NCI-H2029 (cell line): ENCODE measurements at places on chromosomes 13 and 19.

DNA sequence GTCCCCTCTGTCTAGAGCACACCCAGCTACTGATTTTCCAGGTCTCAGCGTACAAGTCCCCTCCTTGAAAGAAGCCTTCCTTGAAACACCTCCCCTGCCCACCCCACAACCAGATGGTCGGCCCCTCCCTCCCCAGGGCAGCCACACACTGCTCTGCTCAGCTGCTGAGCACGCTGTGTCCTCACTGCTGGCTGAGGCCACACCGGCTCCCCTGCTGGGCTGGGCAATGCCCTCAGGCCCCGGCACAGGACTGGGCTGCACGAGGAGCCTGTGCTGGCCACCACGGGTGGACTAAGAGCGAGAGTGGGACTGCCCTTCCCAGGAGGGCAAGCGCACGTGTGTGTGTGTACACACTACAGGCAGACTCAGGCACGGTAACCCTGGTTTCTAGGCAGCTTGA, 11.8 kb upstream of the RSPH6A start:
- no peak for DNase-seq

DNA sequence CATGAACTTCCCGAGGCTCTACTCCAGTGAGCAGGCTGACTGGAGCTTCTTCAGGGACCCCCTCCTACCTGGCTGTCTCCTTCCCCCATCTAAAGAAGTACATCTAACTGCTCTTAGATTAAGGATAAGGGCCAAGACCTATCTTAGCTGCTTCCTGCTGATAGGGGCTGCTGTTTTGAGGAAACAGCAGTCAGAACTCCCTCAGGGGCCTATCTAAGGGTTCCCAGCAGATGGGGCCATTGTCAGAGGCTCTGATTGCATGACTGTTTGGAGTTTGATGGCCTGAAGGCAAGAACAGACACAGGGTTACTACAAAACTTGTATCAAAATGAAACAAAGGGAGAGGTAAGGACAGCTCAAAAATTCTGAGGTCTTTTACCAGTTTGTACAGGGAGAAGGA, 2636.9 kb upstream of the PCDH20 start:
- DNase-seq, result no peak

- DNase-seq, result peak; percentile 52
Observed at GRCh38 chr19:47013041-47013517, 6.6 kb upstream of the NPAS1 start.

DNA sequence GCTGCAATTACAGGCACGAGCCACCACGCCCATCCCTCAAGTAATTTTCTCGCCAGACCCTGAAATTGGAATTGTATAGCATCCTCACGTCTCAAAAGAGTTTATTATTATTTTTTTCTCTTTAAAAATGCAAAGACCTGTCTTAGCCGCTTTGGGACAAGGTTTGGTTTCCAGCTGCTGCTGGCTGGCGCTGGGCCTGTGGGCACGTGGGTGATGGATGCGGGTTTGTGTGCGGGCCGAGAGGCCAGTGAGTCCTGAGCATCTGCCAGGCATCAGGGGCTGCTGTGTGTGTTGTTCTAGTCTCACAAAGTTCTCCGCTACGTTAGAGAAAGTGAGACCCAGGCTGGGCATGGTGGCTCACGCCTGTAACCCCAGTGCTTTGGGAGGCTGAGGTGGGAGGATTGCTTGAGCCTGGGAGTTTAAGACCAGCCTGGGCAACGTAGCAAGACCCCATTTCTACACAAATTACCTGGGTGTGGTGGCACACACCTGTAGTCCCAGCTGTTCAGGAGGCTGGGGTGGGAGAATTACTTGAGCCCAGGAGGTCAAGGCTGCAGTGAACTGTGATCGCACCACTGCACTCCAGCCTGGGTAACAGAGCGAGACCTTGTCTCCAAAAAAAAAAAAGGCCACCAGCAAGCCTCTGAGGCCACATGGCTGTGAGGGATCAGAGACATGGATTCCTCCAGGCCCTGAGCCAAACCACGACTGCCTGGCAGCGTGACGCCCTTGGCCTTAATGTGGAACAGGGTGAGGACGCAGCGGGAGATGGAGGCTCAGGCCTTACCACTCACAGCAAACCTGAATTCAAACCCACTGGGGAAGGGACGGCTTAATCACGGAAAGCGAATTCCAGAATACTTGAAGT, 4.7 kb upstream of the TMPRSS9 start:
- peak; percentile 26 for DNase-seq

GRCh38 chr13:74273581-74273980, 139.4 kb upstream of the KLF12 start:
- DNase-seq, result no peak

GRCh38 chr13:46124967-46125933, 20.4 kb upstream of the CPB2 start:
- DNase-seq, result no peak

DNA sequence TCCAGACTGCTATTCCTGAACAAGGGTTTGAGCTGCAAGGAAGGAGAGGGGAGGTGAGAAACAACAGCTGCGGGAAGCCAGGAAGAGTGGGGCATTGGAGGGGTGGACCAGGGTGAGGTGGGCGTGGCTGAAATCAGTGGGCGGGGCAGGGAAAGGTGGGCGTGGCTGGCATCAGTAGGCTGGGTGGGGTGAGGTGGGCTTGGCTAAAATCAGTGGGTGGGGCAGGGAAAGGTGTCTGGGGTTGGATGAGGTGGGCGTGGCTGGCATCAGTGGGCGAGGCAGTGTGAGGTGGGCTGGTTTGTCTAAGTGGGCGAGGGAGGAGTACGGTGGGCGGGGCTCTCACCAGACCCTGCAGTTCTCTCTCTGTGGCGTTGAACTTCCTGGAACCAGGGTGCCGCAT, 87.6 kb downstream of the MUC16 start:
- no peak for DNase-seq

DNA sequence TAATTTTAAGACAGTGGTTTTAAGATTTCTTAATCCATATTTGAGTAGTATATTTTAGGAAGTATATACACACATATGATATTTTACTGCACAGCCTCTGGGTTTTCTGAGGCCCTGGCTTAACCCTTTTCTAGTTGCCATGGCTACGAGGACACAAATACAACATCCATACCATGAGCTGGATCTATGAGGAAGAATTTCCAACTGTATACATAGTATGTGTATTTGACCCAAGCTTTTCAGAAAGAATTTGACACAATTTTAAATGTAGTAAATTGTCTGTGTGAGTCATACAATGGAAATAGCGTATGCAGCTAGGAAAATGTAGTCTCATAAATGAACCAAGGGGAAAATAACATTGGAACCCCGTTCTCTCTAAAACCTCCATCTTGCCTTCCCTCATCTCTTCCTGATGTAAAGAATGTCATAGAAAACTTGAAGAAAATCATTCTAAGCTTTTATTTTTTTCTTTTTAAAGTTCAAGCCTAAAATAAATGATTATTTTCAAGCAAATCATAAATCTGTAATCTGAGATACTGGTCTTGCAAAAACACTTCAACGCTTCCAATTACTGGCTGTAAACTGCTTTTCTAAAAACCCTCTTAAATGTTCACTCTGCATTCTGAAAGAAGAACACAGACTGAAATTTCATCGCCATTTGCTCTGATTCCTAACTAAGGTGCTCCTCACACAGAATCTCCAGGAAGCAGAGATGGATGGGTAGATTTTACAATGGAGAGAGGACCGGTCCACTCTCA, 172.4 kb downstream of the LACC1 start:
- no peak for DNase-seq

DNA sequence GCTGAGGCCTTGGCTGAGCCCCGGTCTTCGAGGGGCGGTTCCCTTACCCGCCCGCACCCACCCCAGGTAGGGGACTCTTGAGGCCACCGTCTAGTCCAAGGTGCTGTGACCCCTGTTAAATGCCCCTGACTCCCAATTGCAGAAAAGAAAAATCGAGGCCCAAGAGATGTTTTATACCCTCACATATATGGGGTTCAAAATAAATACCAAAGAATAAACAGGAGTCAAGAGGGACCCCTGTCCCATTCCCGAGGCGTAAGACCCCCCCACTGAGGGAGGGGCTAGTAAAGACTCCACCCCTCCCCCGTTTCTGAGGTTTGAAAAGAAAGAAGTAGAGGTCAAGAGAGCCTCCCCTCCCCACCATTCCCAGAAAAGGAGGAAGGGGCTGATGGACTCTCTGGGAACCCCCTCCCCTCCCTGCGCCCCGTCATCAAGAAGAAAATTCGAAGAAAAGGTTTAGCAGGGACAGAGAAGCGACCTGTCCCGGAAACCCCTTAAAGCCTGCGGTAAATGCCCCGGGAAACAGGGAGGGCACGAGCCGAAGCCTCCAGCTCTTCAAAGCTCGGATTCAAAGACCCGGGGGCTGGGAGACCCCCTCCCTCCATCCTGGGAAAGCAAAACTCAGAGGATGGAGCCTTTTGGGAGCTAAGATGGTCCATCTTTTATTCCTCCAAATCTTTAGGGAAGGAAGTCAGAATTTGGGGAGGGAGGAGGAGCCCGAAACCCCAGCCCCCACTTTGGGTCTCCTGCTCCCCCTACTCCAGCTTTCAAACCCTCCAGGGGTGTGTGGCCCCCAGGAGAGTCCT, 755 bp upstream of the RAB3A start:
- DNase-seq, result peak; percentile 80

DNA sequence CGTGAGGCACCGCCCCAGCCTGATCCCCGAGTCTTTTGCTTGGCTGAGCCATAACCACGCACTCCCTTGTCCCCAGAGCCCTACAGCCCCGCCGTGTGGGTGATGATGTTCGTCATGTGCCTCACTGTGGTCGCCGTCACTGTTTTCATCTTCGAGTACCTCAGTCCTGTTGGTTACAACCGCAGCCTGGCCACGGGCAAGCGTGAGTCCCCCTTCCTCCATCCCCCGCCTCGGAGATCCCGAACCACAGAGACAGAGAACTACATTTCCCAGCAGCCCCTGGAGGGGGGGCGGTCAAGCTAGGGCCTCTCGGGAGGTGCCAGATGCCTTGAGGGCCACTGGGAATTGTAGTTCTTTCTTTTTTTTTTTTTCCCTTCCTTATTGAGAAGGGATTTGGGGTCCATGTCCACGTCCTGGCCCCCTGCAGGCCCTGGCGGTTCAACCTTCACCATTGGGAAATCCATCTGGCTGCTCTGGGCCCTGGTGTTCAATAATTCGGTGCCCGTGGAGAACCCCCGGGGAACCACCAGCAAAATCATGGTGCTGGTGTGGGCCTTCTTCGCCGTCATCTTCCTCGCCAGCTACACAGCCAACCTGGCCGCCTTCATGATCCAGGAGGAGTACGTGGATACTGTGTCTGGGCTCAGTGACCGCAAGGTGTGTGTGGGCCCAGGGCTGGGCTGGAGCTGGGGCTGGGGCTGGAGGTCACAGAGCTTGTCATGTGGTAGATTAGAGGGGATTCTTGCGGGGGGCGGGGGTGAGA, 25.9 kb downstream of the GRIN2D start:
- no peak for DNase-seq

DNA sequence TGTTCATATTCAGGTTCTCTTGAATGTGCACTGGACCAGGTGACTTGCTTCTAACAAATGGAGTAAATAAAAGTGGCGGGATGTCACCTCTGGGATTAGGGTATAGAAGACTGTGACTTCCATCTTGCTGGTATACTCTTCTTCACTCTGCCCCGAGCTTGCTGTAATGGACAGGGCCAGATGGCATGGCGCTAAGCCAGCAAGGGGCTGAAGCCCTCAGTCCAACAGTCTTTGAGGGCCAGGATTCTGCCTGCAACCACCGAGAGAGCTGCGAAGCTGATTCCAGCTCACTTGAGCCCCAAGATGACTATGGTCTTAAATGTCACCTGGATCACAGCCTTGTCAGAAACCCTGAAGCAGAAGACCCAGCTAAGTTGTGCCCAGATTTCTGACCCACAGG, 600.0 kb downstream of the FGF9 start:
- DNase-seq, result no peak

DNA sequence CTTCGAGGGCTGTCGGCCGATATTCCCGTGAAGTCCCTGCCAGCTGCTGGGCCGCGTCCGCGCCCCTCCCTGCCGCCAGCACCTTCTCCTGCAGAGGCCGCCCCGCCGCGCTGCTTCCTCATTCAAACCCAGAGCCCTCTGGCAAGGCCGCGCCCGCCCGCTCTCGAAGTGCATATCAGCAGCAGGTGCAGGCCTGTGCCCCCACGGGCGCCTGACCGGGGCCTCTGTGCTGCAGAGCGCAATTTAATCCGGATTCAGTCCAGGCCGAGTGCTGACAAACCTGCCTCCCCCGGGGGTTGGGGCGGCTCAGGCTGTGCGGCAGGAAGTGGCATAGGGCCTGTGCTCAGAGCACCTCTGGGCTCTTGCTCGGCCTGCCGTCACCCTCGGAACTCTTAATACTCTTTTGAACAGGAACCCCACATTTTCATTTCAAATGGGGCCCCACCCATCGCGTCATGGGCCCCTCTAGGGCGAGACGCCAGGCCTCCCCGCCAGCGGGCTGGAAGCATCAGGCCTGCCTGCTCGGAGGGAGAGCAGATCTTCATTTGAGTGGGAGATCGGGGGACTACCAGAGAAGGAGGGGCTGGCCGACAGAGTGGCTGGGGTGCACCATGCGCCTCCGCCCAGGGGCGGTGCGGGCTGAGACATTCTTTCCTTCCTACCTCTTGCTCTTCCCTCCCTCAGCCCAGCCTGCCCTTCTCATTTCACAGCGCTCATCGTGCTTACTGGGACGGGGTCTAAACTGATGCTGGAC, 125.7 kb downstream of the TNFRSF19 start:
- DNase-seq, result peak; percentile 36

DNA sequence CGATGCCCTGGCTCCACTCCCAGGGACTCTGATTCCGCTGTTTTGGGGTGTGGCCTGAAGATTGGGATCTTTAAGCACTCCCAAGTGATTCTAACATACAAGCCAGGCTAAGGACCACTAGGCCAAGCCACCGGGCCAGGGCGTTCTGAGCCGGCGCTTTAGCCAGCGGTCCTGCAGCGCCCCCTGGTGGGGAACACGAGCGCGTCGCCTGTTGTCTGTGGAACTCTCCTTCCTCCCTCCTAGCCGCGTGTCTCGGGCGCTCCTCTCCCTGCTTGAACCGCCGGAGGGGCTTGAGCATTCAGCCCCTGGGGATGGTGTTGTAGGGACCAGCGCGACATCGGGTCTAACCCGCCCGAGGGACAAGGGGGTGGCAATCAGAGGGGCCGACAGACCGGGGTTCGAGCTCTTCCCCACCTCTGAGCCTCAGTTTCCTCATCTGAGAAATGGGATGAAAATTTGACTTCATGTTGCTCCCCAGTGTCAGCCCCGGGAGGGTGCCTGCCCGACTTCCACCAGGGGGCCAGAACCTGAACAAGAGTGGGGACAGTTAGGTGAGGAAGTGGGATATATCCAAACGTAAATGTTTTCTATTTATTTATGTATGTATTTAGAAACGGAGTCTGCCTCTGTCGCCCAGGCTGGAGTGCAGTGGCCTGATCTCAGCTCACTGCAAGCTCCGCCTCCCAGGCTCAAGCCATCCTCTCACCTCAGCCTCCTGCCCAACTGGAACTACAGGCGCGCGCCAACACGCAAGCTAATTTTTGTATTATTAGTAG, 18.0 kb upstream of the PNMA8B start:
- peak; percentile 57 for DNase-seq

GRCh38 chr13:21616205-21616866, 12.4 kb upstream of the MICU2 start:
- no peak for DNase-seq

DNA sequence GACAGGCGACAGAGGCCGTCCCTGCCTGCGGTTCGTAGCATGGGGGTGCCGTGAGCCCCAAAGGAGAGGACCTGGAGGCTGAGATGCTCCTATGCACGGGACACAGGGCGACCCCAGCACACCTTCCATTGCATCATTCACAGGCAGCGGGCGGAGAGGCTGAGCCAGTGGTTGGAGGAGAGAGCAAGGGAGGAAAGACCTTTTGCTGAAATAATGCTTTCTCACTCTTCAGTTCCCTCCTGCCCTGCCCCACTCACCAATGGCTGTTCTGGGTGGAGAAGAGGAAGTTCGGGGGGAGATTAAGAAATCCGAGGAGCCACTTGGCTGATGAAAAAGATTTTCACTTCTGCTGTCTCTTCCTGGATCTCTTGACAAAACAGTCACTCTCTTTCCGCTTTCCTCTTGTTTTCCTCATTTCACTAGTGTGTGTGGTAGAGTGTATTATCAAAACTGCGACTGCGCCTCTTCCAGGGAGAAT, at the start of gene NLRP12:
Gene NLRP12 (minus strand): TSS at position 181 of the 478 bp plus-strand sequence. CDS start 140 bp downstream, at position 41.
- DNase-seq, result no peak
